DMS 273 treated with DMSO at 0.1 percent for 48 hours (cell line): ENCODE measurements at places on chromosomes 13 and 19.

DNA sequence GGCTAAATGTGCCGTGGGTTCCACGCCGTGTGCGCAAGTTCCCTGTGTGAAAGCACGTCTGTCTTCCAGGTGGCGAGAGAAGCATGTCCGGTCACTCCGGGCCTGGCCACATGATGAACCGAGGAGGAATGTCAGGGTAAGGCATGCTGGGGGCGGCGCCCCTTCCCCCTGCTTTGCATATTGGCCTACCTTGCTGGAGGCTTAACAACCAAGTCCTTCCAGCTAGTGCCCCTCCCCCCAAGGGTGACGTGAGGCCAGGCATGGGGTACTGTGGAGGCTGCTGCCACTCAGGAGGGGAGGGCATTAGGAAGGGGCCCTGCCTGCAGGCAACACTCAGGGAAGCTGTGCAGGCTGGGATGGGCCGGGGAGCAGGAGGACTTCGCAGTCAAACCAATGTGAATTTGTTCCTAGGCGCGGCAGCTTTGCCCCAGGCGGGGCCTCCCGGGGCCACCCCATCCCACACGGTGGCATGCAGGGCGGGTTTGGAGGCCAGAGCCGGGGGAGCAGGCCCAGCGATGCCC lies 12.5 kb downstream of the MICOS13 start:
- no peak for DNase-seq

DNA sequence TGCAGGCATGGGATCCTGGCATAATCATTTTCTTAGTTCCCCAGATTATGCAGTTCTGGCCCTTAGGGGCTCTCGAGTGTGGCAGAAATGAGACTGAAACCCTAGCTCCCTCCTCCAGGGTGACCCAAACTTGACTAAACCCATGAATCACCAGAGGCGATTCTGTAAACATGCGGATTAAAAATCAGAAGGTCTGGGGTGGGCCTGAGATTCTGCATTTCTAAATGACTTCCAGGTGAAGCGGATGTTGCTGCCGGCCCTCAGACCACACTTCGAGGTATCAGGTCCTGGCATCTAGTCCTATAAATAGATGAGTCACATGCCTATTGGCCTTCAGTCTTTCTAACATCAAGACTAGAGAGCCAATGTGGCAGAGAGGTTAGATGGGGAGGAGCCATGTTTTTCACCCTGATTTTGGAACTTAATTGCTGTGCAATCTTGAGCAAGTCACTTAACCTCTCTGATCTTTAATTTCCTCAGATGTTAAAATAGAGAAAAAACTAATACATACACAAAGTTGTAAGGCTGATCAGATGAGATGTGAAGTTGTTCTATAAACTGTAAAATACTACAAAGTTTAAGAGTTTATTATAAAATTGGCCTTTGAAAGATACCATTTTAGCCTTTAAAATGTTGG lies 431.2 kb downstream of the FOXO1 start:
- DNase-seq: no peak

DNA sequence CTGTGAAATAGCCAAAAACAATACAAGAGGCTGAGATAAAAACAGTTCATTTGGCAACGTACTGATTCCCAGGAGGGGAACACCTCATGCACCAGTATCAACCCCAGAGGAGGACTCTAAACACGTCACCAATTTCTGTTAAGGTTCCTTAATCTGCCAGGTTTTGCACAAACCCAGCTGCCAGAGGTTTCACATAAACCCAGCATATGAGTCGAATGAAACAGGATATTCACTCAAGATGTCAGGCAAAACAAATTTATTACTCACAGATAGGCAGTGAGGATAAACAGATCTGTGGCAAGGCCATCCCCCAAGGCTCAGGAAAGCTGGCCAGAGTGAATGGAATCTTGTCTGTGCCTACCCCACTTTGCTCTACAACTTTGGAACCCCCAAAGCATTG lies 210.9 kb downstream of the GPC5 start:
- DNase-seq: no peak

- no peak for DNase-seq
These were observed 42.6 kb downstream of the C13orf42 start for GRCh38 chr13:51068501-51068900.

- no peak for DNase-seq
These were observed 10.4 kb upstream of the NANOS2 start for GRCh38 chr19:45924891-45925447.
